Right forelimb (tissue), 1 donor: ENCODE measurements at places on chromosomes 4 and X.

DNA sequence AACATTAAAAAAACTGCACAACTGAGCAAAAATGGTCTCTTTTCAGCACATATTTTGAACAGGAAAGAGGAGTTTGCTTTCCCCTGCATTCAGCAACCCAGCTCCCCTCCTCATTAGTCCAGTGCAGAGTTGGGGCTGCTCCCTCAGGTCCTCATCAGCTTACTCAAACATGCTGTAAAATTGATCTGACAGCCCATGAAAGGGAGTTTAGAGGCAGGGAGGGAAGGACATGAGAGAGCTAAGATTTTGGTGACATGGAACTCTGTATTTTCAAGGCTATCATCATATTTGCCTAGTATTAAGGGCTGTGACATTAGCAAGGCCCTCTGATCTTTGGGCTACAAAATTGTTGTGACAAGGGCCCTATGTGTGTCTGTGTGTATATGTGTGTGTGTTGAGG lies 205.6 kb upstream of the TAPT1 start:
- DNase-seq: no peak

DNA sequence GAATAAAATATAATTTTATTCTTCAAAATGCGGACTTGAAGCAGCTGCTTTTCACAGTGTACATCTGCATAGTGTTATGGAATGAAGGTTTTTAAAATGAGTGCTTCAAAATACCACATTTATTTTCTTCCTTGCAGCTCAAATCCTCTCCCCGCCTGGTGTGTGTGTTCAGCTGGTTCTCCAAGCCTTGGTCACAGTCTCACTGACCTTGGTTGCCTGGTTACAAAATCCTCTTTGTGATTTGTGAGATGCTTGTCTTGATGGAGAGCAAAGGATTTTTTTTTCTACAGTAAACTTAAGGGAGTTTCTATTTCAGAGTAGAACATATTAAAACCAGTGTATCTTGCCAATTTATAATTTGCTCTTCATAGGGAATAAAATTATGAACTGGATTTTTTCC lies 139.2 kb downstream of the PCDH18 start:
- DNase-seq: peak; percentile 45

- DNase-seq: no peak
Measured at GRCh38 chr4:139848028-139848427, 182.4 kb downstream of the MGST2 start.

- no peak for DNase-seq
Measured at GRCh38 chr4:87097075-87097474, 123.3 kb downstream of the KLHL8 start.

GRCh38 chr4:38752941-38753806 lies 29.6 kb downstream of the TLR10 start:
- peak; percentile 89 for DNase-seq

GRCh38 chr4:11428899-11429698 lies 405 bp upstream of the HS3ST1 start:
- DNase-seq: peak; percentile 82

- DNase-seq: no peak
Measured at GRCh38 chr4:88674979-88675378, 22.6 kb downstream of the NAP1L5 start.

- DNase-seq: peak; percentile 55
Measured at GRCh38 chr4:6909970-6910339, 329 bp downstream of the TBC1D14 start.

GRCh38 chr4:31088600-31089230 lies 368.5 kb downstream of the PCDH7 start:
- no peak for DNase-seq

DNA sequence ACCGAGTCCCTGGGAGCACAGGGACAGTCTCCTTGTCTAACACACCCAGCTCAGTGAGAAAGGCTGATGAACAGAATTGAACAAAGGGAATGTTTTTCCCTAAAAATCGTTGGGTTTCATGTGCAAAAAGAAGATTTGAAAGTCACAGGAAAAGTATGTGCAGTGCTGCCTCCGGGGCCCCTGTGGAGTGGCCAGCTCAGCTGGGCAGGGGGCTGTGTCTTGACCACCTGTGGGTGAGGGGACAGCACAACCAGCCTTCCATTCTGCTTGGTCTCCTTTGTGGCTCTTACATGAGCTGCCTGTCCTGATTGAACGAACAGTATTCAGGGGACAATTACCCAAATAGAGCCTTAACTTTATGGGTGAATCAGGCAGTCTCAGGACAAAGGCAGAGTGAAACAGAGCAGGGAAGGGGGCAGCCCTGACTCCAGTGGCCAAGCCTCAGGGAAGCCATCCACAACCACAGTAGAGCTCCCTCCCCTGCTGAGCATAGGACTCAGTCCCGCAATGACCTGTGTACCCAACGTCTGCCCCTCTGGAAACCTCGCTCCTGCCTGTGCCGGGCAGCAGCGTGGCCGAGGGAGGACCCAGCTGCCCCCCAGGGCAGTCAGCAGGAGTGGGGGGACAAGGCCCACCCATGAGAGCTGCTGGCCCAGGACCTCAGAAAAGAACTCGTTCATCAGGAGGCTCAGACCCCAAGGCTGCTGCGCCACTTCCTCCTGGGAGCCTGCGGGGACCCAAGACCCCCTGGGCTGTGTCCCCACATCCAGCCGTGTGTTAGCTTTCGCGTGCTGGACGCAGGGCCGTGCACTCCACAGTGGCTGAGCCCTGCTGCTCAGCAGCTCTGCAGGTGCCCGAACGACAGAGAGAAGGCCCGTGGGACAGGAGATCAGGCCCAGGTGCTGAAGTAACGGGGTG lies 59.6 kb upstream of the MXD4 start:
- no peak for DNase-seq

DNA sequence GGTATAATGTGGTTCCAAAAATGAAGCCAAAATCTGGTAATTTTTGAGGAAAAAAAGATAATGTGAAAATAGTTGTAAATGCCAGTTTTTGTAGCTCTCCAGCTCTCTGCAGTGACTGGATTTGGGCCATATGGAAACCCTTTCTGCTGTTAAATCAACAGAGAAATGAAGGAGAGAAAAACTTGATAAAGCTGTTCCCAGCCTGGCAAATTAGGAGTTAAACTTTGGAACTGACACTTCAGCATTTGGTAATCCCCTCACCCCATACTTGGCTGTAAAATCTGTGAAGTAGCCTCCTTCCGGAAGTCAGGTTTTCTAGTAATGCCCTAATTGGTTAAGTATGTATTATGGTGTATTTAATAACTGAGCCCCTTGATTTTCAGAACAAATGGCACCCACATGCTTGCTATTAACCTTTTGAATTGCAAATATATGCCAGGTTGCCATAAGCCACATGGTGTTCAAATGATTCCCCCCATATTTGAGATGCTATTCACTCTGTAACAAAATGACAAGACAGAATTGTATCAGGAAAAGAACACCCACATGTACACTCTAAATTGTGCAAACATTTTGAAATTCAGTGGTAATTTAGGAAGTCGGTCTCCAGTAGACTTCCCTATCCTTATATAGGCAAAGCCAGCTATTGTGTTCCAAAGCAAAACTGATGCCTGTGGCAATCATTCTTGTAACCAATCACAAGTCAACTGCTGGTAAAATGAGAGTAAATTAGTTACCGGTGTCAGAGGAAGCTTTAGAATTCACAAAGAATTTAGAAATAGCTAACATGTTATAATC lies 96.3 kb upstream of the ADAMTS3 start:
- no peak for DNase-seq

DNA sequence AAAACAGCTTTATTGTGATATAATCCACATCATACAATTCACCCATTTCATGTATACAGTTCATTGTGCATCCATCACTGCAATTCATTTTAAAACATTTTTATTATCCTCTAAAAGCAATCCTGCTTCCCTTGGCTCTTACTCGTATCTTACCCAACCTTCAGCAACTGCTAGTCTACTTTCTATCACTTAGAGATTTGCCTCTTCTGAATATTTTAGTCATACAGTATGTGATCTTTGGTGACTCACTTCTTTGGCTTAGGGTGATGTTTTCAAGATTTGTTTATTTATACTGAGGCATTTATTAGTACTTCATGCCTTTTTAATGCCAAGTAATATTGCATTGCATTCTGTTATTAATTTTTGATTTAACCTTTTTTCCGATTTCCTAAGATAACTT lies 15.0 kb upstream of the MSMO1 start:
- DNase-seq: no peak

DNA sequence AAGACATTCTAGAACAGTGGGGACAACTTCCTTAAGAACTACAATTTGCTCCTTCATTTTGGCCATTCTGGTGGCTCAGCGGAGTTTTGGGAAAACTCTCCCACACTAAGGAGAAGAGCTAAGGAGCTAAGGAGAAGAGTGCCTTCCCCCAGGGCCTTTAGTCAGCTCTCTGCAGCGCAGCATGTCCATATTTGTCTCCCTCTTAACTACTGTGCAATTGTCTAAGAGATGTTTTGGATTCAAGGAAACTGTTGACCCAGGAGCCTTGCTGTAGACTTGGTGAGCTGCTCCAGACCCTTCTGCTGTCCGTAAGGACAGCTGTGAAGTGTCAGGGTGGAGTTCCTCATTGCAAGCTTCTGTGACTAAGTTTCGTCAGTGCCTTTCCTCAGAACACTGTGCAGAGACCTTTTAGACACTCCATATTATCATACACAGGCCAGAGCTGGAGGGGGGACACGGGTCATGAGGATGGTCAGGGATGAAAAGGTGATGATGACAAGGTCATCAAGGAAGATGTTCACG lies 179.0 kb downstream of the NHS start:
- no peak for DNase-seq

GRCh38 chr4:3223346-3223745 lies 25.6 kb upstream of the MSANTD1 start:
- DNase-seq: no peak

- no peak for DNase-seq
Measured at GRCh38 chr4:66475596-66475995, 805.3 kb upstream of the EPHA5 start.

- DNase-seq: no peak
Measured at GRCh38 chrX:115467961-115468360, 93.0 kb upstream of the PLS3 start.

DNA sequence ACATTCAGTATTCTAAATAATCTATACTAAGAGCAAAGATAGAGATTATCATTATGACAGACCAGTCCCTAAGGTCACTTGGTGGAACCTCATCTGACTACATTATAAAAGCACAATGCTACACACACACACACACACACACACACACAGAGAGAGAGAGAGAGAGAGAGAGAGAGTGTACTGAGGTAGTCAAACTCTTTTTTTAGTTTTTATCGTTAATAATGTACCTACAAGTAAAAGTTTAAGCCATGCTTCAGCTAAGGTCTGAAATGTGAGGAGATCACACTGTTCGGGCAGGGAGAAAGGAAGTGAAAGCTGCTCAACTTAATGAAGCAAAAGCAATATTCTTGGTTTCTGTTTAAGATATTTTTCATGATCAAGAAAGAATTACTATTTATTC lies 75.8 kb upstream of the CCDC160 start:
- no peak for DNase-seq

DNA sequence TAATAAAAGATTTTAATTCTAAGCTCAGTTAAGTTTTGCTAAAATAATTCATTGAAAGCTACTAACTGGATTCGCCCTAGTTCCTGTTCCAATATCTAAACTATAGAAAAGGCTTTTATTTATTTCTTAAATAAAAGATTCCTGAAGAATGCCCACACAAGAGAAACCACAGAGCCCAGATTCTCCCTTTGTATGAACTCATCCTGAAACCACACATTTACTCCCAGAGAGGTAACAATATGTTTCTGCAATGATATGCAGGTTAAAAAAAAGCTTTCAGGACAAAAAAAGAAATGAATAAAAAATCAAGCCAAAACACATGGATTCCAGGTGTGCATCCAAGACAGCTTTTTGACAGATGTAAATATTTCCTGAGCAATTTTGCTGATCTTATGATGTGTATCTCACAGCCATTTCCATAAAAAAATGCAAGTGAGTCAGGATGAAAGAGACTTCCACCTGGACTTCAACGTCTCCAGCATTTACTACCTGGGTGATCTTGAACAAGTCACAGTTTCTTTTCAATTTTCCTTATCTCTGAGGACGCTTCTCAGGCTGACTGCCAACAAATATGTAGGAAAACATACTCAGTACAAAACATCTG lies 234.4 kb upstream of the FAT1 start:
- DNase-seq: no peak

- no peak for DNase-seq
Measured at GRCh38 chrX:108306086-108306485, 132.1 kb downstream of the COL4A6 start.
